ENCODE measurements at places on chromosomes 4 and X.

GRCh38 chr4:98682719-98683118 lies 24.3 kb upstream of the TSPAN5 start:
- DNase-seq: no peak

DNA sequence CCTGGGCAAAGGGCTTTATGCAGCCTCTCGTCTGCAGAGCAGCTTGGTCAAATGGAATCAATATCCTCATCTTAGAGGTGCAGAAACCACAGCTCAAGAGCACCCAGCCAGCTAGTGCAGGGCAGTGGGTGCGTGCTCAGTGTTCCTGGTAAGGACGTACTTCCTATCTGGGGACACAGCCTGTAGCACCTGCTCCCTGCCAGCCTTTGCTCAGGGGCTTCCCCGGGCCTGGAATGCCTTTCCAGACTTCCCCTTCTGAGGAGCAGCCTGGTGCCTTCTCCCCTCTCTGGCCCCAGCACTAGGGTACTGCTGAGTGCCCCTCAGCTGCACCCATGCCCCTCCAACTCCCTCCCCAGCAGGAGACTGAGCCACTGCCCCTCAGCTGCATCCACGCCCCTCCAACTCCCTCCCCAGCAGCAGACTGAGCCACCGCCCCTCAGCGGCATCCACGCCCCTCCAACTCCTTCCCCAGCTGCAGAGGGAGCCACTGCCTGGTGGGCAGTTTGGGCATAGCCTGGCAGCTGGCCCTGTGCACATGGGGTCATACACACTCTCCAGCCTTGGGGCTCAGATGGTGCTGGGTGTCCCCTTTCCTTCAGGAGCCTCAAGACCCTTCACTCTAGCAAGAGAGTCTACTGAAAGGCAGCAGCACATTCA lies 42.2 kb upstream of the AFAP1 start:
- DNase-seq: no peak

DNA sequence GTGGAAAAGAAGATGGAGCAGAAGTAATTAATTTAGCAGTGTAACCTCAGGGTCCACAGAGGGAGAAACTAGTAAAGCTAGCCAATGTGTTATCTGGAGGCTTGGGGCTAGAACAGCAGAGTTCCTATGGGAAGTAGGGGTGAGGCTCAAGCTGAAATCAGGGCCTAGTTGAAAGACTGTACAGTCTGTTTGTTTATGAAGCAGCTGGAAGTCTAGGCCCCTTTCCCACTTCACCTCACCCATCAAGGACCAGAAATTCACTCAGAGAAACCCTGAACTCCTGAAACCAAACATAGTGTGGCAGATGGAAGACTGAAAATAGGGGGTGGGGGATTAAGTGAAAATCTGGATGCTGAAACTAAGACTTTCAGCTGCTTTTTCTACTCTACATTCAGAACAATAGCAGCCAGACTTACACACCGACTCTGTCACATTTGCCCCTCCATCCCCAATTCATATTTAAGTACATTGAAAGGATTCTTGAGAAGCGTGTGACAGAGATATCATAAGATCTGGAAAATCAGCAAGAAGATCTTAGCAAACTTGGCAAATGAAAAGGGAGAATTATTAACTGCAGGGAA lies 32.6 kb upstream of the FAM241A start:
- DNase-seq: no peak

DNA sequence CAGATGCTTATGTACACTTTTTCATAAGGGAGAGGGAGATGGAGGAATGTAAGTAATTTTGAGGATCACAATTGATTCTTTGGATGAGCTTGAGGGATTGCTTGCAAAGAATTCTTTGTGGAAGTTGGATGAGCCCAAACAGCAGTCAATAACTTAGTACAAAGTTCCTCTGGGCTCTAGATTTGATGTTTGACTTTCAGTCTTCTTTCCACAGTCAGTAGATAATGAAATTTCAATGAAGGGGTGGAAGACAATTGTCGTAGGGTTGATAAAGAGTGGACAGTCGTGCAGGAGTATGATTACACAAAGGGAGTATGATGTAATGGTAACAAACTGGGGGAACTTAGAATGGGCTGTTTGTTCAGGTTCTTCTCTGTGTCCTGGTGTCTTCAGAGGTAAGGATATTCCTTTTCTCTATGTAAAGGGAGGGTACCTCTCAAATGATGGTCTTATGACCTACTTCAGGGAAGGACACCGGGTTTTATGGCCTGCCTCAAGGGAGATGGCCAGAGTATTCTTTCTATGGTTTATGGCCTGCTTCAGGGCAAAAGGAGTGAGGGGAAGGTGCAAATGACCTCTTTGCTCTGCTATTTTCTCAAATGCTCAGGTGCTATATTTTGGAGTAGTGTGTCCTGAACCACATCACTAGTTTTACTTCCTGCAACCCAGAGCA lies 1.7 kb upstream of the ABRAXAS1 start:
- no peak for DNase-seq

DNA sequence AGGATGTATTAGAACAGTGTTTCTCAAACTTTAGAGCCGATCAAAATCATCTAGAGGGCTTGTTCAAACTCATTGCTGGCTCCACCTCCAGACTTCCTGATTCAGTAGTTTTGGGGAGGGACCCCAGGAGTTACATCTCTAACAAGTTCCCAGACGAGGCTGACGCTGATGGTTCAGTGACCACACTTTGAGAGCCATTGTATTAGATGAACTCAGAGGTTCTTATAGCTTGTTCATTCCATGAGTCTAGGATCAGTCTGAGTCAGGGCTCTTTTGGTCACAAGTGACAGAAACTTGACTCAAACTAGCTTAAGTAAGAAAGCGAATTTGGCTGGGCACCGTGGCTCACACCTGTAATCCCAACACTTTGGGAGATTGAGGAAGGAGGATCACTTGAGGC lies 11.5 kb upstream of the ADGRG2 start:
- DNase-seq: no peak

DNA sequence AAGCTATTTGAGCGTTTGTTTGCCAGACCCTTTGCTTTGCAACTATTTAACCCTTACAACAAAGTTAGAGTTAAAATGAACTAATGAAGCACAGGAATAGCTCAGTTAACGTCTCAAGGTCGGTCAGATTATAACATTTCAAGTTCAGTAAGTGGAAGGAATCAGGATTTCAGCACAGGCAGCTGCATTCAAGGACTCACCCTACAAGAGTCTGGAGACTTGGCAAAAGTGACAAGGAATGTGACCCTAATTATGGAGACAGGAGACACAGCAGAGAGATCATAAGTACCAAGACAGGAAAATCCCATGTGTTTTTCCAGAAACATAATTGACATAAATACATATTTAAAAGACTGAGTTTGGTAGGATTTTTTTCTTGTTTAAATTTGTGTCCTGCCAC lies 1481.7 kb downstream of the TECRL start:
- no peak for DNase-seq

GRCh38 chrX:96579252-96579651 lies 105.4 kb upstream of the DIAPH2 start:
- no peak for DNase-seq

DNA sequence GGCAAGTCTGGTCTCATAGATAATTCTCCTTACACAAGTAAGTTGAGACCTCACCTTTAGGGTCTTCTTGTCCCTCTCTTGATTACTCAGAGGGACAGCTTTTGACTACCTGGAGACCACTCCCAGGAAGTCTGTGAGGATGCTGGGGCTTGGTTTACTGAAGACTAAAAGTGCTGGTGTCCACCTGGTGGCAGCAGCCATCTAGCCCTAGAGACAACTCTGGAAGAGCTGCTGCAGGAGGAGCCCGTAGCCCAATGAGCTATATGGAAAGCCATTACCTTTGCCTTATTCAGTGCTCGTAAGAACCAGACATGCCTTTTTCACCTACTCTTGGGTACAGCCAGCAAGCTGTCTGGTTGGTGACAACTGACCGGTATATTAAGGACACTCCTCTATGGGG lies 7.3 kb downstream of the FGFBP2 start:
- DNase-seq: no peak

GRCh38 chr4:144655491-144655890 lies 9.5 kb downstream of the HHIP start:
- DNase-seq: no peak

GRCh38 chr4:153521999-153522801 lies 56.0 kb downstream of the TMEM131L start:
- DNase-seq: no peak

GRCh38 chr4:148182230-148182911 lies 259.8 kb downstream of the NR3C2 start:
- DNase-seq: no peak

DNA sequence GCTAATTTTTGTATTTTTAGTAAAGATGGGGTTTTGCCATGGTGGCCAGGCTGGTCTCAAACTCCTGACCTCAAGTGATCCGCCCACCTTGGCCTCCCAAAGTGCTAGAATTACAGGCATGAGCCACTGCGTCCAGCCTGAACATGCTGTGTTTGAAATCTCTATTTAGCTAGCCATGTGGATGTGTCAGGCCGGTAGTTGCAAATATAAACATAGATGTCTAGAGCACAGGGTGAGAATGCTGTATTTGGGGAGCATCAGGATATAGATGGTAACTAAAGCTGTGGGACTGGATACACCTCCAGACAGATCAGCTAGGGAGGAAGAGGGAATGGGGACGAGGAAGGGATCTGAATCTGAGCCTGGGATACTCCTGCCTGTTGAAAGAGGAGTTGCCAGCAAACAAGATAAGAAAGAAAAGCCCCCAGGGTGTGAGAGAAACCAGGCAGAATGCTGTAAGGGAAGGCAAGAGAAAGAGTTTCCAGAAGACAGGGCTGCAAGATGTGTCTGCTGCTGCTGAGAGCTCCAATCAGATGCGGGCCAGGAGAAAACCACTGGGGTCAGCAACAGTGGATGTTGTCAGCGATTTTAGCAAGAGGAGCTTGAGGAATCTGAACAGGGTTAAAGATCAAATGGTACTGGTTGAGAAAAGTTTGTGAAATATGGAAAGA lies 177.4 kb downstream of the PALLD start:
- no peak for DNase-seq

DNA sequence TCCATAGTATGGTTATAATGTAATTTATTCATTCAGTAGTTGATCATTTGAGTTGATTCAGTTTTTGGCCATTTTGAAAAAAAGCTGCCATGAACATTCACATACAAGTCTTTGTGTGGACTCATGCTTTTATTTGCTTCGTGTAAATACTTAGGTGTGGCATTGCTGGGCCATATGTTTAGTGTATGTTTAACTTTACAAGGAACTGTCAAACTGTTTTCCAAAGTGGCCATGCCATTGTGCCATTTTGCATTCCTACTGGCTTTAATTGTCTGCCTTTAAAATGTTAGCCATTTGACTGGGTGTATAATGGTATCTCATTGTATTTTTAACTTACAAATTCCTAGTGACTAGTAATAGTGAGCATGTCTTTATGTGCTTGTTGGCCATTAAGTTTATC lies 8.8 kb downstream of the MTM1 start:
- DNase-seq: no peak

- DNase-seq: no peak
Observed at GRCh38 chrX:56817179-56817578, 88.1 kb downstream of the NBDY start.

DNA sequence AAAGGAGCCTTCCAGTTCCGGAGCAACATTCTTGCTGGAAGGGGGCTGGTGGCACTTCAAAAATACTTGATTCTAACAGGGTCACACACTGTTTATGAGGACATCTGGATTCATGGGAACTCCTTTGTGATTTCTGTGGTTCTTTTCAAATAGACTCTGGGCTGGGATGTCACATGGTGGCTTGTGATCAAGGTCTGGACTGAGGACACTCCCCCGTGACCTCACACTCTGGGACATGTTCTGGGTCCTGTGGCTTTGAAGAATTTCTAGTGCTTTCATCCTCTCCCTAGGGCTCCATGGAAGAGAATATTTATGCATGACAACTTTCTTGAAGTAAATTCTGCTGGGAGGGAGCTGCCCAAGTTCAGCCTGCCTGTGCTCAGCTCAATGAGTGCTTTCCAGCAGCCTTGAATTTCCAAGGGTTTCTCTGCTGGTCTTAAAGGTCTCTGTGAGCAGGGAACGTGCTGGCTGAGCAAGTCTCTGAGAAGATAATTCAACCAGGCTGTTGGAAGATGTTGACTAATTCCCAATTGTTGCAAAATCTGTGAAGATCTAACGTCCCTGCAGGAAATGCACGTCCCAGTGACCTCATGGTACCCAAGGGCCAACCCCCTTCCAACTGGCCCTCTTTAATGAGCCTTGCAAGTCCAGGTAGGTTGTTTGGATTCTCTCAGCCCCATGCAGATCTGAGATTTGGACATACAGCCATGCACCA lies 36.3 kb downstream of the GPR143 start:
- no peak for DNase-seq

GRCh38 chrX:54921427-54922021 lies 900 bp downstream of the TRO start:
- DNase-seq: no peak

GRCh38 chrX:154411981-154412340 lies 622 bp downstream of the TAFAZZIN start:
- no peak for DNase-seq

GRCh38 chr4:140931911-140932310 lies 175.7 kb upstream of the TBC1D9 start:
- no peak for DNase-seq

GRCh38 chr4:74109870-74110605 lies 11.0 kb upstream of the CXCL2 start:
- DNase-seq: no peak

- DNase-seq: no peak
Observed at GRCh38 chrX:109934935-109935334, 68.0 kb upstream of the TMEM164 start.

- DNase-seq: no peak
Observed at GRCh38 chrX:23659339-23659738, 8.0 kb upstream of the PRDX4 start.

DNA sequence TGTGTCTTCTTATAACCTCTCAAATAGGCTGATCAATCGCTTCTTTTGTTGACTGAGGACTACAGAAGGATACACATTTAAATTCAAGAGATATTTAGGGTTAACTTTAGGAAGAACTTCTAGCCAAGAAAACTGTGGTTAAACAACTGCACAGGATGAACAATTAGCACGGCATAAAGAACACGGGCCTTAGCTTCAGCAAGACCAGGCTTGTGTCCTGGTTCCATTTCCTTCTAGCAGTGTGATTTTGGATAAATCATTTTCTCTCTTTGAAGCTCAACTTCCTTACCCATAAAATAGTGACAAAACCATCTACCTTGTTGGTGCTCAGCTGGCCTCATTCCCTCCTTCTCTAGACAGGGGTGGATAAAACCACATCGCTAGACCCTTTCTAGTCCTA lies 117.6 kb downstream of the TSPAN5 start:
- no peak for DNase-seq

DNA sequence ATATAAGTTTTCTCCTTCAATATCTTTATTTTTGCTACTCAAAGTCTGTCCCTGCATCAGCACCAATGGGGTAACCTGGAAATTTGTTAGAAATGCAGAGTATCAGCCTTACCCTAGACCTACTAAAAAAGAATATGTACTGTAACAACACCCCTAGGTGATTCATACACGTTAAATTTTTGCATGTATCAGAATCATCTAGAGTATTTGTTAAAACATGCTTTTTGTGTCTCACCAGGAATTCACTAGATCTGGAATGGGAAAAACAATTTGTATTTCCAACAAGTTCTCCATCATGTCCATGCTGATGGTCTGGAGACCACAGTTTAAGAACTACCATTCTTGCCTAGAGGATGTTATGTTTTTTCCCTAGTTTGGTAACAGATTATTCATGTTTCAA lies 196.0 kb upstream of the EDNRA start:
- DNase-seq: no peak
